Stimulated activated CD4-positive, alpha-beta T cell treated with anti-CD3 and anti-CD28 coated beads, Interleukin-1b, Interleukin-23, amount 100 ng/mL, for 1 hour (primary cell): ENCODE measurements at places on chromosomes 7 and 10.

DNA sequence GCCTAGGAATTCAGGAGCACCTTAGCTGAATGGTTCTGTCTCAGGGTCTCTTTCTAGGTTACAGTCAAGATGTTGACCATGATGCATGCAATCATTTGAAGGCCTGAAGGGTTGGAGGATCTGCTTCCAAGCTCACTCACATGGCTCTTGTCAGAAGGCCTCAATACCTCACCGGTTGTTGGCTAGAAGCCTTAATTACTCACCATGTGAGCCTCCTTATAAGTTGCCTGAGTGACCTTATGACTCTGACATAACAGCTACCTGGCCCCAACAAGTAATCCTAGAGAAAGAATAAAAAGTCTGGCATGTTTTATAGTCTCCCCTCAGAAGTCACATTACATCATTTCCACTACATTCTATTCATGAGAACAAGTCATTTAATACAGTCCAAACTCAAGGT lies 3.4 kb upstream of the C1GALT1 start:
- DNase-seq: no peak

DNA sequence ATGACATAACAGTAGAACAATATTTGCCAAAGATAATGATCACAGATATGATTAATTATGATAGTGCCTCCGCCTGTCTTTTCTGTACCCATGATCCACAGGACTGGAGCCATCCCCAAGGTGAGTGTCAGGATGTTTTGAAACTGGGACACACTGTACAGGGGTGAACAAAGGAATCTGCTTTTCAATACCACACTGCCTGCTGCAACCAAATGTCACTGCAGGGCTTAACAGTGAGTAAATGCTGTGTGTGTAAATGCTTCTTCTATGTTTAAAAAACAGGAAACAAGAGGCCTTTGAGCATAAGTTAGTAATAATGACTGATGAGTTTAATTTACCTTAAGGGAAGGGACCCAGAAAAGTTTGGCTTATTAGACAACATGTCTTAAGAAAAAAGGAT lies 65.2 kb downstream of the HBP1 start:
- DNase-seq: no peak

DNA sequence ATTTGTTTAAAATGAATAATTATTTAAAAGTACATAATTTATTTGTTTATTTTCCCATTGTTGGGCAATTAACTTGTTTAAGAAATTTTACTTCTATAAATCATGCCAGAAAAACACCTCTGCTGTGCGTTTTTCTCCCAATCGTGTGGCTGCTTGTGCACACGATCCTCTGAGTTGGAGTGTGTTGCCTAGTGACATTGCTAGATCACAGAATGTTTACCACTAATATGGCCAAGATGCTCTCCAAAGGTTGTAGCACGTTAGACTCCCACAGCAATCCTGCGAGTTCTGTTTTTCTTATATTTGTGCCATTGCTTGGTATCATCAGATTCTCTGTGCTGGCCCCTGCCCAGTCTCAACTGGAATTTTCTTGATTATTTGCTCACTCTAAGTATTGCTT lies 207.1 kb upstream of the ADCY1 start:
- DNase-seq: no peak

DNA sequence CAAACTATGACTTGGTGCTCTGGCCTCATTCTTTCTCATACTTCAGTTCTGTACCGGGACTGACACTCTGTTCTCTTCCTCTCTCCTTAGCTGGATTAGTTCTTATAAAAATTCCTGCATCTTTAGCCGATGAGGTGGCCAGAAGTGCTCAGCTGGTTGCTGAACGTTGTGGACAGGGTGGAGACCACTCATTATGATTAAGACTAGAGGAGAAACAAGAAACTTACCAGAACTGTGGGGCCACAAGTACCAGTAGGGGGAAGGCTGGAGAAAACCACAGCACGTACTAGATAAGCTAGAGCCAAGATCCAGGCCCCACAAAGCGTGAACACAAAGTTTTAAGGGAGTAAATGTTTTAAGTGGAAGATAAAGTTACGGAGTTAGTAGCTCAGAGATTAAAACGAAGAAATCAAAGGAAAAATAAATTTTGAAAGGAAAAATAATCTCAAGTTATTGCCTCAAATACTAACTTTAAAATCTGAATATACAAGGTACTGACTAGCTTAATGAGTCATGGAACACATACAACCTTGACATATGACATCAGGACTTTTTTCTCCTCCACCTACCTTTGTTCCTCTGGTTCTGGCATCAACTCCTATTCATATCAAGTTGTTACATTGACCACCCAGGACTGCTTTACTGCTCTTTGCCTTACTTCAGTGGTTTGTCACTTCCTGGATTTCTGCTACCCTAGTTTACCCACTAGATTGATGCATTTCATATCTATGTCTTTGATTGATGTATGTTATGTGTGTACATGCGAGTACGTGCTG lies 469.0 kb downstream of the TFEC start:
- DNase-seq: no peak

DNA sequence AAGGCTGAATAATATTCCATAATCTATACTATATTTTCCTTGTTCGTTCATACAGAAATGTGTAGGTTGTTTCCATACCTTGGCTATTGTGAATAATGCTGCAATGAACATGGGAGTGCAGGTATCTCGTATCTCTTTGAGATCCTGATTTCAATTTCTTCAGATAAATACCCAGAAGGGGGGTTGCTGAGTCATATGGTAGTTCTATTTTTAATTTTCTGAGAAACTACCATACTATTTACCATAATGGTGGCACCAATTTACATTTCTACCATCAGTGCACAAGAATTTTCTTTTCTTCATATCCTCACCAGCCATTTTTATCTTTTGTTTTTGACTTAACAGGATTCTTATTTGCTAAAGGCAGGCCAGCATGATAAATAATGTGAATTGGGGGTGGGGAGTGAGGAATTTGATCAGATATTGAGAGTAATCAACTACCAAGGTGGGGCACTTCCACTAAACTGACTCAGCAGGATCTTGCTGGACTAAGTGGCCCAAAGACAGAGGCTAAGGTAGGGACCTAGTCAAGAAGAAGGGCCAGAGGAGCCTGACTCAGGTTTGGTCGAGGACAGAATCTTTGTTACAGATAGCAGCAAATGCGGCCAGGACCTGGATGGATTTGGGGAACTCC lies 21.5 kb upstream of the CCSER2 start:
- DNase-seq: no peak

- no peak for DNase-seq
Measured at GRCh38 chr10:88994019-88994418, 3.4 kb downstream of the FAS start.

DNA sequence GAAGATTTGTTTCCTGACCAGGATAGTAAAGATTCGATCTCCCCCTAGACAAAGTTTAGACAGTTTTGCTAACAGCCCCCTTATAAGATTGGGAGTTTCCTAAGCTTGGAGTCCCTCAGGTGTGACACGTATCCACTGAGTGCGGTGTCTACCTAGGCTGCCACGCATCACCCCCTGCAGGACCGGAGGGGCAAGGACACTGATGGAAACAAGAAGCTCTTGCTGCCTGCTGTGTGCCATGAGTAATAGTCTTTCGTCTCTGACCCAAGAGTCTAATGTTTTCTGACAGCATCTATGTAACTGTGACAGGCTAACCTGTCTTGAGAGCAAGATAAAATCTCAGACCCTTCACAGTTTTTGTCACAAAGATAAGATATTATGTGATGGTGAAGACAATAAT lies 173.5 kb downstream of the SEMA3E start:
- DNase-seq: no peak

DNA sequence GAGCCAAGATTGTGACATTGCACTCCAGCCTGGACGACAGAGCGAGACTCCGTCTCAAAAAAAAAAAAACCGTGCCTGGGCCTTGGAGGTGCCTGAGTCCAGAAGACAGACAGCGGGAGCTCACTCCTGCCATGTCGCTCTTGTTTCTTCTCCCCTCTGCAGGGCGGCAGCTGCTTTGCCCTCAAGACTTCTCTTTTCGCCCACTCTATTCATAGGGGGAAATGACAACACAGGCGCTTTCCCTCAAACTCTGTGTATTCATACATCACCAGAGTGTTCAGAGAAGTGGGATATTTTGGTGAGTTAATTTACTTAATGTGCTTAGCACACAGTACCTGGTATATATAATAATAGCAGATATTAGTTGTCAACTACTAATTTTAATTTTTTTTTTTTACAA lies 44.5 kb downstream of the FOXK1 start:
- no peak for DNase-seq

DNA sequence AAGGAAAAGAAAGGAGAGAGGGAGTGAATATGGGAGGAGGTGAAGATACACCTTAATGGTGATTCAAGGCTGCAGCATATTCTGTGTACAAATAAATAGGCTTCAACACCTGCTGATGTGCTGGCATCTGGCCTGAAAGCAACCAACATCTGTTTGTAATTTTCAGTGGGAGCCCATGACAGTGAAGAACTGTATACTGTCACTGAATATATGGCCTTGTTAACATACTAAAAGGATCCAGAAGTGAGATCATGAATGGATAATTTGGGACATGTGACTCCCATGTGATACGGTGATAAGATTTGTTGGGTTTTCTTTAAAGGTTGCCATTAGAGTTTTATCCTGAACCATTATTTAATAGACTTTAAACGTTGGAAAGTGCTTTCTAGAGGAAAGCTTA lies 459.3 kb downstream of the CNTNAP2 start:
- no peak for DNase-seq

- no peak for DNase-seq
Measured at GRCh38 chr10:62861507-62861906, 45.3 kb upstream of the EGR2 start.

GRCh38 chr10:24287559-24288195 lies 78.7 kb downstream of the KIAA1217 start:
- no peak for DNase-seq

DNA sequence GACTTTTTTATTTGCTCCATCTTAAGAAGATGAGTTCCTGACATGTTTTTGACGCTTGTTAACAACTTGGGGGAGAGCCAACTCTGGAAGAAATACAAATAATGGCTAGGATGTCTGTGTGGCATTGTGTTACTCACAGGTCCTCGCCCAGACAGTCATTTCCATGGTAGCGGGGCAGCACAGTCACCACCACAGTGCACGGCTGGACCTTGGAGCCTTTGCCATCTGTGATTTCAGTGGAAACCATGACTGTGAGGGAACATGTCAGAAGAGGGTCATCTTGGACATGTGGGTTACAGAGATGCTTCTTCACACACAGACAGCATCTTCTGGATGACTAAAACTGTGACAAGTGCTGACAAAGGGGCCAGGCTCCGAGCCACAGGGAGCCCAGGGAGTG lies 74.5 kb downstream of the PKD1L1 start:
- no peak for DNase-seq

- DNase-seq: no peak
Measured at GRCh38 chr10:27088119-27089044, 11.9 kb downstream of the ANKRD26 start.

DNA sequence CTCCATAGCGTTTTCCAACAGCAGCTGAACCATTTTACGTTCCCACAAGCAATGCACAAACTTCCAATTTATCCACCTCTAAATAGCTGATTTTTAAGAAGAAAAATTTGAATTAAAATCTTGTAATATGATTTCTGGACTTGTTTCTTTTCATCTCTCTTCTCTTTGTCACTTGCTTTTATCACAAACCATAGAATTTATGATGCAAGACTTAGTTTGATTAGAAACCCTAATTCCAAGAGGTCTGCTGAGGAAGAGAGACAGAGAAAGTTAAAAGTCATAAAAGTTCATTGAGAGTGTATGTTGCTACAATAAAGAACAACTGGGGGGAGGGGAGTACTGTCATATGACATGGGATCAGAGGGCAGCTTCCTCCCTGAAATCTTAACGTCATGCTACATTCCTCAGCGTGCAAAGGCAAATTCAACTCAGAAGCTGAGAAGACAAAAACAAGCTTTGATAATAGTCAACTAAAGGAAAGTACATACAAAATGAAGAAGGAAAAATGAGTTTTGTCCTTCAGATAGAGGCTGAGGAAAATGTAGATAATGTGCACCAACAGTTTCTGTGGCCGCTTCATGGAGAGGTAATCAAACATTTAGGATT lies 18.4 kb upstream of the CUBN start:
- no peak for DNase-seq

DNA sequence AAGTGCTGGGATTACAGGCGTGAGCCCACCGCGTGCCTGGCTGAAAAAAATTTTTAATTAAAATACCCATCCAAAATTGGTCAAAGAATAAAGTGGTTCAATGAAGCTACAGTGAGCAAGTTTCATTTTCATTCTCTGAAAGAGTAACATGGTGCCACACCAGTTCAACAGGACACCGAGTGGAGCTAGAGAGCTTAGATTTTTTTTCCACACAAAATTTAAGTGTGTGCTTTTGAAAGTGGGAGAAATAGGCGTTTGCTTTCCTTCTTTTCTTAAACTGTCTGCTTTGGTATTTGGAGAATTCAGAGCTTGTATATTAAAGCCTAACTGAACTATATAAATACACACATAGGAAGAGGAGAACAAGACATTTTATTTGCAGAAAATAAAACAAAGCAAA lies 43.4 kb downstream of the BPGM start:
- DNase-seq: no peak

- DNase-seq: no peak
Measured at GRCh38 chr10:120794390-120794789, 56.8 kb upstream of the WDR11 start.

DNA sequence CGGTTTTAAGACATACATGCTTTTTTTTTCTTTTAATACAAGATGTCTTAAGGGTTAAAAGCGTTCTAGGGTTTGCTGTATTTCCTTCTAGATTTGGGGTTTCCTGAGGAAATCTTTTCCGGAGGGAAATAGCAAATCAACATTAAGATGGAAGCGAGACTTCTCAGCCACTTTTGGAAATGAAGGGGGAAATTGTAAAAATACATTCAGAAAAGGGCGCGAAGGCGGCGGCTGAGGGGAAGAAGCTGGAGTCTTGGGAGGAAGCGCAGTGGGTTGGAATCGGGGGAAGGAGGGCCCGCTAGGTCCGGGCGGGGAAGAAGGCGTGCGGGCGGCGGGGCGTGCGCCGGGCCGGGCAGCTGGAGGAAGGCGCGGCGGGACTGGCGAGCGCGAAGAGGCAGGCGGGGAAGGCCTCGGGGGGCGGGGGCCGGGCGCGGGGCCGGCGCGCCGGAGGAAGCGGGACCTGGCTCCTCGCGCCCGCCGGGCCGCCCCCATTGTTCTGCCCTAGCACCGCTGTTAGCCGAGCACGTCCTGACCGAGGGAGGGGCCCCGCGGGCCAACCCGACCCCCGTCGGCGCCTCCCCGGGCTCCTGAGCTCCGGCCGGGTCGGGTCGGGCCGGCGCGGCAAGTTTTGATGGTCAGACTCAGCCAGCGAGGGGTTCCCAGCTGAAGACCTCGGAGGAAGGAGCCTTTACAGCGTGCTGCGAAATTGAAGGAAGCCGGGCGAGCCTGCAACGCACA lies 1.5 kb upstream of the SKIDA1 start:
- DNase-seq: no peak

GRCh38 chr7:50304129-50304910 lies at the start of gene IKZF1:
Gene IKZF1, plus strand, starts transcription at chr7:50304716. Its CDS starts 14,346 bp downstream, at chr7:50319062.
- DNase-seq: no peak
